ENCODE measurements at places on chromosomes 5 and 9. TPM values are rescaled to one million over a fixed set of nuclear protein-coding genes. Genes with fewer than 3 reads are reported as not detected.

DNA sequence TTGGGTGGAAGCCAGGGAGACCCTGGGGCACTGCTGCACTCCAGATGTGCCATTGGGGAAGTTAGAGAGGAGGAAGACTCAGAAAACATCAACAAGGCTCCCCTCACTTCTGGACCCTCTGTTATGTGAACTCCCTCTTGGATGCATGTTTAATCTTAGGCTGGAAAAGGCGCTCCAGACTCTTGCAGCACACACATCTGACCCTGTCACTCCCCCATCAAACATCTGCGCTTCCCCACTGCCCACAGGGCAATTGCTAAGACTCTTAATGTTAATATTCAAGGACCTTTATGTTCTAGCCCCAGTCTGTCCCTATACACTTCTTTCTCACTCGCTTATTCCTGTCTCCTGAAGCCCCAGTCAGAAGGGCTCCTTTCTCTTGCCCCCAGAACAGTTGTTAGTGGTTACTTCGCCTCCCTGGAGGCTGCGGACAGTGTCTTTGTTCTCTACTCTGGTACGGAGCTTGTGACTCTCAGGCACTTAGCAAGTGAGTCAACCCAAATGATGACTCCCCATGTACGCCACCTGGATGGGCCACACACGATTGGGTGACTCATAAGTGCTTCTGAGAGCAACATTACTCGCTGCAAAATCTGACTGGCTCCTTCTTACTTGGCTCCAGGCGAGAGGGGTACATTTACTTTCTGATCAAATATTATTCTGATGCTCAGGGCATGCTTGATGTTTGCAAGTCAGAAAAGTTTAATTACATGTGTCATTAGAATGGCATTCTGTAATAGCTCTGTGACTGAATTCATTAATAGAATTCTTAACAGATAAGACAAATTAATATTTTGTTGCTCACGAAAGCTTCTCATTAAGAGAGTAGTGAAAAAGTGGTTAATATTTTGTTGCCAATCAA is 193.6 kb downstream of the HSPA4 start:
- no peaks in the 10 kb centered on the region for H3K27me3 ChIP-seq
- H3K27ac ChIP-seq: peak overlapping the region; percentile 19
- DNase-seq: no peak

INSL4 gene
- not detected for total RNA-seq

- peak overlapping the region; percentile 91 for H3K27ac ChIP-seq
- peak overlapping the region; percentile 79 for H3K4me3 ChIP-seq
- H3K36me3 ChIP-seq: no peaks in the 10 kb centered on the region
- no peak for DNase-seq
- peaks cover 22% of the 10 kb centered on the region for H3K4me1 ChIP-seq
Measured at GRCh38 chr9:113221800-113222481, 597 bp downstream of the SLC31A1 start.

DNA sequence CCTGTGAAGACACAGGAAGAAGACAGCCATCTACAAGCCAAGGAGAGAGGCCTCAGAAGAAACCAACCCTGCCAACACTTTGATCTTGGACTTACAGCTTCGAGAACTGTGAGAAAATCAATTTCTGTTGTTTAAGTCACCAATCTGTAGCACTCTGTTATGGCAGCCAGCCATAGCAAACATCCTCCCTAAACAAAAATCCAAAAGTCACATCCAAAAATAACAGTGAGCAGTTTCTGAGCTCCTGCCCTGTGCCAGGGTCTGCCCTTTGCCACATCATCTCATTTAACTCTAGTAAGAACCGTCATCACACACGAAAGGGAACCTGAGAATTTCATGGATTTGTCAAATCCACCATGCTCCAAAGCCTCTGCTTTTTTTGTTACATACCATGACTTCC is 118.8 kb downstream of the TRIM36 start:
- no peaks in the 10 kb centered on the region for H3K4me1 ChIP-seq
- H3K36me3 ChIP-seq: no peaks in the 10 kb centered on the region
- H3K27me3 ChIP-seq: no peaks in the 10 kb centered on the region
- no peak overlapping the region for H3K27ac ChIP-seq

GRCh38 chr5:91106842-91107511 is 276.1 kb downstream of the ARRDC3 start:
- no peak for DNase-seq
- no peak overlapping the region for H3K27ac ChIP-seq
- no peaks in the 10 kb centered on the region for H3K36me3 ChIP-seq
- H3K4me1 ChIP-seq: peaks cover 7% of the 10 kb centered on the region

DNA sequence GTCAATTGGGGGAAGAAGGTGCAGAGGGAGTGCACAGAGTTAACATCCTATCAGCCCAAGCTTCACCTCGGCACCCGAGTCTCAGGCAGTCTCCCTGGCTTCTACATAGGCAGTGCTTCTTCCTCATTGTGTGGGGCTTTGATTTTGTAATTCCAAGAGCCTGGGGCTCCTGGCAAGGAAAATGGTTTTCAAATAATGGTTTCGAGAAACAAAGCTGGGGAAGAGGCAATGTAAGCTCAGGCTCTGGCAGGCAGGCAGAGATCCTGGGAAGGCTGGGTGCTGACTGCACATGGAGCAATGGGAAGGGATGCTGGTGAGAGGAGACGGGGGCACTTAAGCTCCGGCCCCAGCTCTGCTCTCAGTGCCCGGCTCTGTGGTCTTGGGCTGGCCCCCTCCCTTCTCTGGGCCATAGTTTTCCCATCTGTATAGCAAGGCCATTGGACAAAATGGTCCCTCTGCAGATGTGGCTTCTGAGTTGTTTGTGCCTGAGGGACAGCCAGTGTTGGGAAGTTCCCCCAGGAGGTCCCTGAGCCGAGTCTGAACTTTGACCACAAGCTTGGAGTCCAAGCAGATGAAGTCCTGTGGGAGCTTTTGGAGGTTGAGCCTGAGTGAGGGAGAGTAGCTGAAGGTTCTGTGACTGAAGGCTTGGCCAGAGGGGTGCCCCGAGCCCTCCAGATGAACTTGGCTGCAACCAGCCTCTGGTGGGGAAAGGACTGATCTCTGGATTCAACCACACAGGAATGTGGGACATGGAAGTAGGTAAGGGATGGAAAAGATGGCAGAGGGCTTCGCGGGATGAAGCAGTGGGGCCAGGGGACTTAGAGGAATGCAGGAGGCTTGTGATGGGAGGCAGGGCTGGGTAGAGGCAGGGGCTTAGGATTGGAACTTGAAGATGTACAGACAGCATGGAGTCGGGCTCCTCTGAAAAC is 28.5 kb upstream of the IL17B start:
- H3K36me3 ChIP-seq: no peaks in the 10 kb centered on the region
- no peaks in the 10 kb centered on the region for H3K4me1 ChIP-seq
- H3K27ac ChIP-seq: peak overlapping the region; percentile 66

- H3K27ac ChIP-seq: peak overlapping the region; percentile 92
- DNase-seq: peak; percentile 83
- H3K27me3 ChIP-seq: no peaks in the 10 kb centered on the region
- H3K4me3 ChIP-seq: peak overlapping the region; percentile 65
- H3K4me1 ChIP-seq: peaks cover 76% of the 10 kb centered on the region
Measured at GRCh38 chr9:109421026-109421970, 76.8 kb downstream of the PTPN3 start.

ADAMTS2 gene
- total RNA-seq: 1.9 TPM

GRCh38 chr9:129505270-129505902 is 115.5 kb downstream of the C9orf50 start:
- no peak for DNase-seq
- no peaks in the 10 kb centered on the region for H3K4me1 ChIP-seq
- no peaks in the 10 kb centered on the region for H3K36me3 ChIP-seq
- no peak overlapping the region for H3K27ac ChIP-seq

PCDHAC1 gene
- total RNA-seq: 0.07 TPM

GRCh38 chr5:180976518-180976917 is 12.1 kb upstream of the BTNL3 start:
- DNase-seq: no peak
- H3K27ac ChIP-seq: no peak overlapping the region
- H3K4me3 ChIP-seq: no peak overlapping the region

GRCh38 chr5:113612060-113612496 is 98.6 kb downstream of the YTHDC2 start:
- no peak overlapping the region for H3K4me3 ChIP-seq
- H3K36me3 ChIP-seq: no peaks in the 10 kb centered on the region
- no peak for DNase-seq
- no peak overlapping the region for H3K27ac ChIP-seq

DNM1 gene
- total RNA-seq: 2.1 TPM

- H3K4me3 ChIP-seq: no peak overlapping the region
- no peaks in the 10 kb centered on the region for H3K27me3 ChIP-seq
- no peak overlapping the region for H3K27ac ChIP-seq
- H3K36me3 ChIP-seq: no peaks in the 10 kb centered on the region
- DNase-seq: no peak
Measured at GRCh38 chr5:87909382-87909781, 359.3 kb downstream of the TMEM161B start.

DNA sequence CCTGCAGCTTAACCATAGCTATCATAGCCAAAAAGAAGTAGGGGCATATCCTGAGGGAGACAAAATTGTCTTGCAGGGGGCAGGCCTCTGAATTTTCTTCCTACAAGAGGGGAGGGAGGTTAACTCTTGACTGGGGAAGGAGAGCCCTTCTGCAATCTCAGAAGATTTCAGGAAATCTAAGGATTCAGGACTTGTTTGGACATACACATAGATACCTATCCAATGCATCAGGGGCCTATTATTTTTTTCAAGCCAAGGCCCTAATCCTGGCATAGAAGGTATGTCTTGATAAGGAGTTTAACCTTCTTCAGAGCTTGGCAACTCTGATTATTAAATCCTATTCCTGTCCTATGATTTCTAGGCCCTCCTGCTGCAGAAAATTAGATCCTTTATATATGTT is 375.1 kb upstream of the ACTBL2 start:
- no peak overlapping the region for H3K4me3 ChIP-seq
- H3K36me3 ChIP-seq: no peaks in the 10 kb centered on the region
- peaks cover 5% of the 10 kb centered on the region for H3K4me1 ChIP-seq
- no peaks in the 10 kb centered on the region for H3K27me3 ChIP-seq
- no peak overlapping the region for H3K27ac ChIP-seq

DMXL1 gene
- total RNA-seq: 17.4 TPM

ARL14EPL gene
- total RNA-seq: not detected

- no peak for DNase-seq
- H3K4me1 ChIP-seq: no peaks in the 10 kb centered on the region
- H3K27me3 ChIP-seq: no peaks in the 10 kb centered on the region
- H3K27ac ChIP-seq: no peak overlapping the region
- no peaks in the 10 kb centered on the region for H3K36me3 ChIP-seq
- no peak overlapping the region for H3K4me3 ChIP-seq
Measured at GRCh38 chr5:145236983-145237382, 598.2 kb downstream of the PRELID2 start.

Measured in psoas muscle (tissue), 8 donors.